H54 (cell line): ENCODE measurements at places on chromosomes 5 and 9.

- DNase-seq, result no peak
Observed at GRCh38 chr5:97635553-97635952, 452.5 kb upstream of the RIOK2 start.

DNA sequence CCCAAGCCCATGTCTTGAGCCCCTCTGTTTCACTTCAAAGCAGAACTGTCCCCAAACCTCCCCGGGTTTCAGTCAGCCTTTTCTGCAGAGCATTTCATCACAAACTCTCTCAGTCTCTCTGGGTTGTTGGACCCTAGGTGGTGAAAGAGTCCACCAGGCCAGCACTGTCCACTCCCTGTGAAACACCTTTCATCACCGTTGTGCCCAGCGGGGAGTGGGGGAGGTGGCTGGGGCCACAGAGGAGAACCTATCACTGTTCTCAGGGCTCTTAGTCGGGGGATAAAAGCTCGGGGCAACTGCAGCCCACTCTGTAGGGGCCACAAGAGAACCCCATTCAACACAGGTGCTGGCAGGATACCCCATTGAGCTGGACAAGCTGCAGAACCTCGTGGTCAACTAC lies 5.4 kb upstream of the RABL6 start:
- no peak for DNase-seq

GRCh38 chr9:130689937-130690700 lies 3.5 kb upstream of the EXOSC2 start:
- DNase-seq, result peak; percentile 12

DNA sequence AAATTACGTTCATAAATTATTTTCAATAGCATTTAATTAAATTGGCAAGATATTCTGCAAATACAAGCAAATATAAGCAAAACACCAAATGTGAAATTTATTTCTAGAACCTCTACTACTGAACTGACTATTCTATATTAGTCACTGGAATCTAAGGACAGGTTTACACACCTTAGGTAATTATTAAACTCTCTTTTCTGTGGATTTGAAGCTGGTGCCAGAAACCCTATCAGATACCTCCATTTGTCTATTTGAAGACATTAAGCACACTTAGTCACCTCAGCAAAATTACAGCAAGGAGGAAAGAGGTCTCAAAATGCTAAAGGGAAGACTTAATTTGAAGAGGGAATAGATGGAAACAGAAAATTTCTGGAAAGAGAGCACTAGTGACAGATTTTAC lies 83.4 kb downstream of the CPLANE1 start:
- no peak for DNase-seq
